ENCODE measurements at places on chromosomes 11 and 22.

DNA sequence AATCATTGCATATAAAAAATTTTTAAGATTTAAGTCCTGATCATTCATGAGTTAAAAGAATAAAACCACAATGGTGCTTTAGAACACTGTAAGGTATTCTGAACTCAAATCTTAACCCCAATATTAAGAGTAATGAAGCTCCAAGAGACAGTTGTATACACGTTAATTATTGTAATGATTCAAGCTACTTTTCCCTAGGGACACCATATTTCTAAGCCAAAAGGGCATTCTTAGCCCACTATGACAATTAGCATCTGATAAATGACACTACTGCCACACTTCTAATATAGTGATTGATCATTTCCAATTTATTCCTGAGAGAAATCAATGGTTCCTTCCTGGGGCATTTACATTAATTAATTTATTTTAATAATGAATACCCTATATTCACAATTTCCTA, 21.7 kb downstream of the FANCF start:
- DNase-seq, result no peak

- no peak for DNase-seq
Measured at GRCh38 chr11:100932474-100933100, 197.0 kb downstream of the PGR start.

DNA sequence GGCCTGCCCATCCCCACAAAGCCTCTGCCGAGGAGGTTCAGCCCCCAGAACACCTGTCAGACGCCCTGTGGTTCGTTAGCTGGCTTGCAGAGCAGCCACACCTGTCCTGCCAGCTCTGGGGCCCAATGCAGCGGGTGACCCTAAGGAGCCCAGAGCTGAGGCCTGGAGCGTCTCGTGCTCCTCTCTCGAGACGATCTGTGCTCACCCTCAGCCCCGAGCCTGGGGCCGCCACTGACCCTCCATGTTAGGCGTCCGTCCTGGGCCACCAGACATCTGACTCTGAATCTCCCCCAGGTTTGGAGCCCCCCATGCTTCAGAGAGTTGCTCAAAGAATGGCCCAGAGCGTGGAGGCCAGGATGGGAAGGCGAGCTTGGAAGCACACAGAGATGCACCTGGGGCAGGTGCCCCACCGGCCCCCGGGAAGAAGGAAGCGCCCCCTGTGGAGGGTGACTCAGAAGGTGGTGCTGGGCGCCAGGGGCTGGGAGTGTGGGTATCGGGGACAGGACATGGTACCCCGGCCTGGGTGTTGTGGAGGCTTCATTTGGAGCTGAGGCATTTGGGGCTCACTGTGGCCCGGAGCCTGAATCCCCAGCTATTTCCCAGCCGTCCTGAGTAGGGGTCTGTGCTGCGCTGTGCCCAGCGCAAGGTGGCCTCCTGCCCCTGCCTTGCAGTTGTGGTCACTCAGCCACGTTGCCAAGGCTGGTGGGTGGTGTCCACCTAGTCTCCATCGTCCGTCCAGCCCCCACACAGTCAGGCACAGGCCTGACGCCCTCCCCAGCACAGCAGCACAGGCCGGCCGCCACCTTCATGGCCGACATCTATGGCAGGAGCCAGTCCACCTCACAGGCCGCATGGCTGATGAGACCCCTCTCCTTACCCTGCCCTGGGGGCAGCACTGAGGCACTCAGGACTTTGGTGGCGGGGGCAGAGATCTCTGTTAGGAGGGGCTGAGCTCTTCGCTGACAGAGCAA, 36.2 kb downstream of the SBF1 start:
- no peak for DNase-seq

GRCh38 chr11:78855116-78855515, 280.5 kb upstream of the NARS2 start:
- DNase-seq, result no peak

DNA sequence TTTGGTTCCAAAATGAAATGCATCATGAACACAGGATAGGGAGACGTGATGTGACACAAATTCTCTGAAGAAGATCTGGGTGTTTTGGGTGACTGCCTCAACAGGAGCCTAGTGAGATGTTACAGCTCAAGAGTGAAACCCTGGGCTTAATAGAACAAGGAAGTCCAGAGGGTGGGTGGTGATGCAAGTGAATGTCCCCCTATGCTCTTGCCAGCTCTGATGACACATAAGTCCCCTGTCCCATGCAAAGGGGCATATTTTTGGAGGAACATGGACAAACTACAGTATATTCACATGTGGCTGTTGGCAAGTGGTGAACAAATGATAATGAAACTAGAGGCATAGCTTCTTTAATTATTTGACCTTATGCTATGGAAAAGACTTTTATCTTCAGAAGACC, 9.2 kb downstream of the CRTAM start:
- no peak for DNase-seq

GRCh38 chr11:67627441-67627811, 2.3 kb downstream of the NUDT8 start:
- no peak for DNase-seq

- no peak for DNase-seq
Measured at GRCh38 chr22:46842606-46843005, 80.2 kb downstream of the TBC1D22A start.

- no peak for DNase-seq
Measured at GRCh38 chr22:46942799-46943785, 180.6 kb downstream of the TBC1D22A start.

GRCh38 chr11:2713661-2714462, 14.1 kb upstream of the KCNQ1OT1 start:
- DNase-seq, result no peak

- DNase-seq, result no peak
Measured at GRCh38 chr11:8055091-8055835, 25.7 kb upstream of the TUB start.

- no peak for DNase-seq
Measured at GRCh38 chr11:35796562-35796961, 134.0 kb downstream of the TRIM44 start.

GRCh38 chr11:108997826-108998225, 333.0 kb downstream of the DDX10 start:
- no peak for DNase-seq

GRCh38 chr11:42175203-42175602, 715.8 kb upstream of the LRRC4C start:
- no peak for DNase-seq

- no peak for DNase-seq
Measured at GRCh38 chr11:122677256-122677655, 21.7 kb downstream of the UBASH3B start.

DNA sequence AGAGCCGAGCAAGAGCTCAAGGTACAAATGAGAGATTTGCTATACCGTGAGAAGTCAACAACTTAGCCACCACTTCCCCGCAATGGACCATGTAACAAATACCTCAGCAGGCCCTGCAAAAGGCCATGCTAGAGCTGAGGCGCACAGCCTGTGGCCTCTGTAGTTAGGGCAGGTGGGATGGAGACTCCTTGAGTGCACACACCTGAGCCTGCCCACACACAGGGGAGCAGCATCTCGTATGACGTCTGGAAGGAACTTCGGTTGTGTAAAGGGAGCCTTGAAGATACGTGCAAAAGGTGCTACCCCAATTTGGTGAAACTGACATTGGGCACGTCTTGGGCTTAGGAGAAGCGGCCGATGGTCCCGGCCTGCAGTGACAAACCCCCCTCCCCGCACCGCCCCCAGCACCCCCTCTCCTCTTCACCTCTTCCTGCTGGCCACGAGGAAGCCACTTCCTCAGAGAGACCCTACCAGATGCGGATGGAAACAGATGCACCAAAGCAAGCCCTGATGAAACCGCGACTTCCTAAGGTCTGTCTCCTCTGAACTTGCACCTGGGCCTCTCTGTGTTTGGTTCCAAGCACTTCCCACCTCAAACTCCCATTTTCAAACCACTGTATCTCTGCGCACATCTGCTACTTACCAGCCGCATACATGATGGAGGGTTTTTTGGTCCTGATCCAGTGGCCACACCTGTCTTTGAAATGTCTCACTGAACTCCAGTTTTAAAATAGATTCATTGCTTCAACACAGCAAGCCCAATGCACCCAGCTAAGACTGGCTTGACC, 10.6 kb downstream of the CDPF1 start:
- DNase-seq, result no peak

DNA sequence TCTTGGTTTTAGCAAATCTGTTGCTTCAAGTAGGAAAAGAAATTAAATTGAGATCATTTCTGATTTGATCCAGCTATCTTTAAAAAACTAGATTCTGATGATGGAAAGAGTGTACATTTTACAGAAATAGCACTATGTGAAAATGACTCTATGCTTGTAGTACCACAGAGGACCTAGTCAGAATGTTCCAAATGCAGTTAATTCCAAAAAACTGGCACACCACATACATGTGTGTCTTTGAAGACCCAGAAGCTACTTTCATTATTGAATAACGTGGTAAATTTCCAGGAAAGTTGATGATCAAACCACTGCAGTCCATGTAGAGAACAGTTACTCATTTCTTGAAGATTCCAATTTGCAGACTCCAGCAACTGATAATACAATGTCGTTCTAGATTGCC, 3.8 kb downstream of the ELMOD1 start:
- DNase-seq, result no peak

DNA sequence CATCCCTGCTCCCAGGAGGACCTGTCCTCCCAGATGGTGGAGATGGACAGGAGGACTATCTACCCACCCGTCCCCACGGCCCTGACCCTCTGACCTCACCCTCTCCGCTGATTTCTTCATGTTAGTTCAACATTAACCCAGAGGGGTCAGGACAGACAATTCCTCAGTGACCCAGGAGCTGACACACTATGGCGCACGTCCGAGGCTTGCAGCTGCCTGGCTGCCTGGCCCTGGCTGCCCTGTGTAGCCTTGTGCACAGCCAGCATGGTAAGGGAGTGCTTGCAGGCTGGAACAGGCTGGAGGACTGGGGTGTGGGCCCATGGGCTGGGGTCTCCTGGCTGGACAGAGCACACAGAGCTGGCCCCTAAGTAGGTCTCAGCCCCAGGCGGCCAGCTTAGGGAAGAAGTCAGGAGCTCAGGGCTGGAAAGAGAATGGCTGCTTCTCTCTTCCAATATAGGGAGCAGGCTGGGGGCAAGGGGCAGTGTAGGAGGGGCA, at the start of gene F2:
Gene F2, plus strand, starts transcription at position 166 of the 495 bp plus-strand sequence. Its CDS starts 23 bp downstream, at position 189.
- DNase-seq, result no peak

- DNase-seq, result no peak
Measured at GRCh38 chr11:102604011-102604410, 21.1 kb downstream of the MMP20 start.

GRCh38 chr11:34707462-34707840, 86.6 kb downstream of the EHF start:
- DNase-seq, result no peak

DNA sequence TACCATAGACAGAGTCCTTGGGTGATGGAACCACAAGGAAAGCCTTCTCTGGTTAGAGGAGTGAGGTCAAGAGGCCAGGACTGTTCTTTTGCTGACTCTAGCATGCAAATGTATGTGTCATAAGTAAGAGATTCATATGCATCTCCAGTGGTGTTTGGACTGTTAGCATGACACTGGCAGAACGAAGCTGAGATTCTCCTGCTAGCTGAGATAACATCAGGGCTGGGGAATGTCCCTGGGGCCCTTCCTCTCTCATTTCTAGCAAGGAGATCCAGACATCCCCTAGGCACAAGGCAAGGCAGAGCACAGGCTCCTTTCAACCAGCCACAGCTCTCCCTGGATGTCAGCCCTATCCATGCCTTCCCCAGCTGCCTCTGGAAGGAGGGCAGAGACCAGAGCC, 711.3 kb downstream of the OPCML start:
- no peak for DNase-seq

DNA sequence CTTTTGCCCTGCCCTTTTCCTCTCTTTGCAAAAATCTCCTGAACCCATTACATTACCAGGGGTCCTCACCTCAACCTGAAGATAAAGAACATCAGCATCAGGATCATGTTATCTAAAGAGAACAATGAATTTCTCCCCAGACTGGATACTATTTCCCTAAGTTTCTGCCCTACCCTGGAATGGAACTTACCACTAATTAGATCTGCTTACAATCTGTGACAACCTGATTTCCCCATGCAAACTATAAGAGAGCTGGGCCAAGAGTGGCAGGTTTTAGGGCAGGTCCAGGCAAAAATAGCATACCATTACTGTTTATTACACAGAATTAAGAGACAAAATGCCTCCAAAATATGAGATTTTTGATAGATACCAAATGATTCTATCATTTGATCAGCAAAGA, 58.0 kb upstream of the GDPD4 start:
- DNase-seq, result no peak

DNA sequence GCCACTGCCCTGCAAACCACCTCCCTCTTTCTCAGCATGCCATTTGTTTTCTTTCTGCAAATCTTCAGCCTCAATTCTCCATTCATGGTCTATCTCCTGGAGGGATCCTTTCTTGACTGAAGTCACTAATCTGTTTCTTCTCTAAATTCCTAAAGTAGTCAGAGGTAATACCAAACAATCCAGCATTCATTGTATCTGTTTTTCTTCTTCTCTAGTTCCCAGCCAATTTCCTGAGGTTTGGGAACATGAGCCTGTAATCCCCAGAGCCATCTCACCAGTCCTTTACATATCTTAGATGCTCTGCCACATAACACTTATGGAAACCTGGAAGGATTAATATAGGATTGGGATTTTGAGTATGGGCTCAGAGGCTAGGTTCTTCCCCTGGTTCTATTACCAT, 86.5 kb downstream of the MICAL2 start:
- no peak for DNase-seq

GRCh38 chr11:112467721-112468120, 207.1 kb upstream of the PLET1 start:
- no peak for DNase-seq

GRCh38 chr11:116413301-116414242, 359.2 kb downstream of the BUD13 start:
- no peak for DNase-seq

DNA sequence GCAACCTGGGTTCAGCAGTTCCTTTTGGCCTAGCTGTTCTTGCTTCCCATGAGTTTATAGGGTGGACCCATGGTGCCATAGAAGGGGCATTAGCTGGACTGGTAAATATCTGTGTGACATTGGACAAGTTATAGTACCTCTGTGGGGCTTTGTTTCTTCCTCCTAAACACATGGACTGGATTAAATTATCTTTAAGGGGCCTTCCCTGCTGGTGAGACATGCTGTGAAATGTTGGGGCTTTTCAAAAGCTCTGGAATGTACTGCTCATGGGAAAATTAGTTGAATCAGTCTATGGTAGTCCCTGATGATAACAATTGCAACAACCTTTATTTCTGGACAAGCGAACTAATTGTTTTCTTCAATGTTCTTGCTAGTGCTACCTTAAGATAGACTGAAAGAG, 276.2 kb downstream of the BLID start:
- DNase-seq, result no peak

DNA sequence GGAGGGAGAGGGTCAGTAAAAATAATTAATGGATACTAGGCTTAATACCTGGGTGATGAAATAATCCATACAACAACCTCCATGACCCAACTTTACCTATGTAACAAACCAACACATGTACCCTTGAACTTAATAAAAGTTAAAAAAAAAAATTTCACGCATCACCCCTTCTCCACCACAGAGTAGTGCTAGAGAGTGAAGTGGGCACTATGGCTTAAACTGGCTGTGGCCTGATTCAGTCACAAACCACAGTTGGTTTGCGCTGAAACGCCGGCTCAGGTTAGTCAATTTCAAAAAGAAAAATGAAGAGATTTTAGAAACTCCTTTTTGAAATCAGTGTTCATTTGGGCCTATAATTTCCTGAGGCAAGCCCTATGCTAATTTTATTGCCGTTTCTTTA, 144.3 kb downstream of the TRPC6 start:
- DNase-seq, result no peak

Data from GM12864 (cell line).